ENCODE measurements at places on chromosomes 7 and 10.

DNA sequence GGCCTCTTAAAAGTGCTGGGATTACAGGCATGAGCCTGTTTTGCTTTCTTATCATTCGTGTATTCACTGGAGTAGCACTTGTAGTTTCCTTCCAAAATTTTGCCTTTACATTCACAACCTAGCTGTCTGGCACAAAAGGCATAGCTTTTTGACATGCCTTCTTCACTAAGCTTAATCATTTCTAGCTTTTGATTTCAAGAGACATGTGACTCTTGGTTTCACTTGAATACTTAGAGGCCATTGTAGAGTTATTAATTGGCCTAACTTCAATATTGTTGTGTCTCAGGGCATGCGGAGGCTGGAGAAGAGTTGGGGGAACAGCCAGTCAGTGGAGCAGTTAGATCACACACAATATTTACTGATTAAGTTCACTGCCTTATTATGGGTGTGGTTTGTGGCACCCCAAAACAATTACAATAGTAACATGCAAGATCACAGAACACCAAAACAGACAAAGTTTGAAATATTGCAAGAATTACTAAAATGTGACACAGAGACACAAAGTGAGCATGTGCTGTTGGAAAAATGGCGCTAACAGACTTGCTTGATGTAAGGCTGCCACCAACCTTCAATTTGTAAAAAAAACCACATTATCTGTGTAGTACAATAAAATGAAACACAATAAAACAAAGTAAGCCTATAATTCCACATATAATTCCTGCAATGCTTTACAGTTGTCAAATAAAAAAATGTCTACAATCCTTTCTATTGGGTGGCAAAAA, 43.1 kb downstream of the BRAF start:
- no peak for DNase-seq

GRCh38 chr7:117124591-117125220, 171.4 kb downstream of the ST7 start:
- DNase-seq = peak; percentile 79

DNA sequence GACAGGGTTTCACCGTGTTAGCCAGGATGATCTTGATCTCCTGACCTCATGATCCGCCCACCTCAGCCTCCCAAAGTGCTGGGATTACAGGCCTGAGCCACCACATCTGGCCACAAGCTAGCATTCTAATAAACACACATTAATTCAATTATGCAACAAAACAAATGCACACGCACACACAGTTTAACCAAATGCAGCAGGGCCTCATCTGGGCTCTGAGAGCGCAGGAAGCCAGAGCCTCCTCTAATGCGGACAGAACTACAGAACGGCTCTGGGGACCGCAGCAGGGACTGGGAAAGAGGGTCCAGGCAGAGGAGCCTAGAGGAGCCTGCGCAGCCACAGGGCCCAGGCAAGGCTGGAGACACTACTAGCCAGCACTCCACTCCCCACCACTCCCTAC, 3.8 kb downstream of the MAD1L1 start:
- no peak for DNase-seq

DNA sequence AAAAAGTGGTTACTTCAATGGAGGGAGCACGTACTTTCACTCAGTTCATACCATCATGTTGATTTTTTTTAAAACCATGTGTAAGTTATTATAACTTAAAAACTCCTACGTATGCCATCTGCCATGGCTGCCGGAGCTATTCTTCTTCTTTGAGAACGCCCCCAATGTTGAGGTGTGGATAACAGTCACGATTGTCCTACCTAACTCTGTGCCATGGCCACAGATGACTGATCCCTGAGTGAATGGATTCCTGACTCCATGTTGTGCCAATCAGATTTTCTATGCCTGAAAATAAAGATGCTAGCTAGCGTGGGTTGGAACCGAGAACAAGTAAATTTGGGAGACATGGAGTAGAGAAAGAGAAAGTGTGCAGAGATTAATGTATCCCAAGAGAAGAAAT, 5.3 kb downstream of the MCMBP start:
- no peak for DNase-seq

- DNase-seq = no peak
Measured at GRCh38 chr10:22335173-22335933, 9.9 kb upstream of the SPAG6 start.

DNA sequence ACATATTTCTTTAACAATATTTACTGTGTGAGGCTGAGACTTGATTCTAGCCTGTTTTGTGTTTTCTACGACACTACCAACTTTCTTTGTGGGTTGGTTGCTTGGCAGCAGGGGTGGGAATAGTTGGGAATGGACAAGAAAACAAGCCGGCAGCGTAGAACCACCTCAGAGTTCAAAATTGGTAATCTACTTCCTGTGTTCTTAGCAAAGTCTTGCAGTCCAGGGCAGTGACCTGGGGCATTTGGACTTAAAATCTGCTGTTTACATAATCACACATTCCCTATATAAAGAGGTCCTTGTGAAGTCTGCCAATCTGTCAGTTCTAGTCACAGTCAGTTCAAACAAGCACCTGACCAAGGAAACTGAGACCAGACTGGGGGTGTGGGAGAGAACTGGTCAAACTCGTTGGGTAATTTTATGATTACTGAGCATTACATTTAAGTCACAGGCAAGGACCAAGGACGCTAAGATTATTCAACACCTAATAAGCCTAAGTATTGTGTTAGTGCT, 167.9 kb downstream of the CPEB3 start:
- no peak for DNase-seq

DNA sequence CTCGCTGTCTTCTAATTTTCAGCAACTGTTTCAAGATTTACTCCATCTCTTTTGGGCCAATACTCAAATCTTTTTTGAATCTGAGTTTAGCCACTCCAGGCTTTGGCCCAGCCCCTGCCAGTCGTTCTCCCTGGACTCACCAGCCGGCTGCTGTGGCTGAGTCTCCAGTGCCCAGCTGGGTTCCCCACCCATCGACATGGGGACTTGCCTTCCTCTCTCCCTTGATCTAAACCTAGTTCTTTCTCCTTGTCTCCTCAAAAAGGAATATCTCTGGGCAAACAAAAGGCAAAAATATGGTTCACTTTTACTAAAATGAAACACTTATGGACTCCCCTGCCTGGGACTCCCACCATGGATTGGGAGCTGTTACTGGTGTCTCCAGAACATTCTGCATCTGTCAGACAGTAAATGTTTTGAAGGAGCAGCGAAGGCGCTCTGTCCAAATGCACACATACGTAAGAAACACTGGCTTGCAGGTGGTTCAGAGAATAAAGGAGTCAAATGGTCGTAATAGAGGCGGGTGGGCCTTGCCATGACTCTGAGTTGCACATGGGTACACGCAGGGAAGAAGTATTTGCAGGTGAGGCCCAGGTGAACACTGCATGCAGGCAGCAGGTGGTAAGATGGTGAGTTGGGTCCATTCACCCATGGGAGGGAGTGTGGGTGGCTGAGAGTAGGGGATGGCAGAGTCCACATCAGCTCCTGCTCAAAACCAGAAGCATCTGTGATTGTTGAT, 35.5 kb upstream of the HABP2 start:
- DNase-seq = no peak

All from stimulated activated CD4-positive, alpha-beta T cell treated with anti-CD3 and anti-CD28 coated beads, Interleukin-15, amount 100 ng/mL, for 48 hours (primary cell).